ENCODE measurements at places on chromosomes 1 and 21. TPM values are rescaled to one million over a fixed set of nuclear protein-coding genes. Genes with fewer than 3 reads are reported as not detected.

DNA sequence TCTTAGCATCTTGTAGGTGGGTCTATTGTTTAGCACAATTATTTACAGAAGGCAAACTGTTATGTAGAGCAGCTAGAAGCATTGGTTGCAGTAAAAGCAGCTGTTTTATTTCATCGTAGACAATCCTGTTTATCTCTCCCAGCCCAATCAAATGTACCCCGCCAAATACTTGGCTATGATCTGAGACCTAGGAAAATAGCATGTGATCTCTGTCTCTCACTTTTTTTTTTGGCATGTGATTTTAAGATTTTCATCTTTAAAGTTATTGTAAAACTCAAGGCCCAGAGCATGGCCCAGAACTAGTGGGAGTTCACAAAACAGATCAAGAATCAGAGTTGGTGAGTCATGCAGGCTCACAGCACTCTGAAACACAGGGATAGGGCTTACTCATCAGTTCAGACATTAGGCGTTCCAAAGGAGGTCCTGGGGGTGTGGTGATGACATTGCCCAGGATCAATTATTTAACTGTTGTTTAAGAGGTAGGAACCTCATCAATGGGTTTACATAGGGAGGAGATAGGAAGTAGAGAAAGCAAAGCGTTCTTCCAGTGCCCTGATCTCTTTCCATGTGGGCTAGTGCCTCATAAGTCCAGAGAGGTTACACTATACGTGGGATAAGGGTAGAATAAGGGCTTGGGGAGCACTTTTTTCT, 40.2 kb downstream of the TBX19 start:
- DNase-seq = peak; percentile 92

- DNase-seq = no peak
These were observed 8.9 kb downstream of the KCNAB2 start for GRCh38 chr1:6054596-6054995.

Gene BTBD19
- total RNA-seq = 0.77 TPM

DNA sequence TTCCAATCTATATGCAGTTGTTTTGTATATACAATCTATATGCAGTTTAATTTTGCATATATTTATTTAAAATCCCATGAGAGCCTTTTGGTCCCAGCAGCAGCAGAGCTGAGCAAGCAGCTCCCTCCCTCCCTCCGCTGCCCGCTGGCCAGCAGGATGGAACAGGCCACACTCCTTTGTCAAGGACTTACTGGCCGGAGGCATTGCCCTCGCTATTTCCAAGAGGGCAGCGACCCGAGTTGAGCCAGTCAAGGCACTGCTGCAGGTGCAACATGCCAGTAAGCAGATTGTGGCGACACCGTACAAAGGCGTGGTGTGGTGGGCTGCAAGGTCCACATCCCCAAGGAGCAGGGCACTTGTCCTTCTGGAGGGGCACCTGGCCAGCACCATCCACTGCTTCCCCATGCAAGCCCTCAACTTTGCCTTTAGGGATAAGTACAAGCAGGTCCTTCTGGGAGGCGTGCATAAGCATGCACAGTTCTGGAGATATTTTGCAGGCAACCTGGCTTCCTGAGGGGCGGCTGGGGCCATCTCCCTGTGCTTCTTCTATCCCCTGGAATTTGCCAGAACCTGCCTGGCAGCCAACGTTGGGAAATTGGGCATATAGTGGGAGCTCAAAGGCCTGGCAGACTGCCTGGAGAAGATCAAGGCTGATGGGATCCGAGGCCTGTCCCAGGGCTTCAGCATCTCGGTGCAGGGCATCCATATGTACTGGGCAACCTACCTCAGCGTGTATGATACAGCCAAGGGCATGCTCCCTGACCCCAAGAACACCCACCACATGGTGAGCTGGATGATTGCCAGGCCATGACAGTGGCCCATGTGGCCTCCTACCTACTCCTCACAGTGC, 92.2 kb downstream of the OSBPL9 start:
- no peak for DNase-seq

DNA sequence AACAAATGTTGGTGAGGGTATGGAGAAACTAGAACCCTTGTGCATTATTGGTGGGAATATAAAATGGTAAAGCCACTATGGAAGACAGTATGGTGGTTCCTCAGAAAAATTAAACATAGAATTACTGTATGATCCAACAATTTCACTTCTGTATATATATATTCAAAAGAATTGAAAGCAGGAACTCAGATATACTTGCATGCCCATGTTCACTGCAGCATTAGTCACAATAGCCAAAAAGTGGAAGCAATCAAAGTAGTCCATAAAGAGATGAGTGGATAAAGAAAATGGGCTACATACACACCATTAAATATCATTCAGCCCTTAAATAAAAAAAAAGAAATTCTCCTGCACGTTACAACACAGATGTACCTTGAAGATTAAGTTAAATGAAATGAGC, 34.1 kb downstream of the ABL2 start:
- DNase-seq = no peak

DNA sequence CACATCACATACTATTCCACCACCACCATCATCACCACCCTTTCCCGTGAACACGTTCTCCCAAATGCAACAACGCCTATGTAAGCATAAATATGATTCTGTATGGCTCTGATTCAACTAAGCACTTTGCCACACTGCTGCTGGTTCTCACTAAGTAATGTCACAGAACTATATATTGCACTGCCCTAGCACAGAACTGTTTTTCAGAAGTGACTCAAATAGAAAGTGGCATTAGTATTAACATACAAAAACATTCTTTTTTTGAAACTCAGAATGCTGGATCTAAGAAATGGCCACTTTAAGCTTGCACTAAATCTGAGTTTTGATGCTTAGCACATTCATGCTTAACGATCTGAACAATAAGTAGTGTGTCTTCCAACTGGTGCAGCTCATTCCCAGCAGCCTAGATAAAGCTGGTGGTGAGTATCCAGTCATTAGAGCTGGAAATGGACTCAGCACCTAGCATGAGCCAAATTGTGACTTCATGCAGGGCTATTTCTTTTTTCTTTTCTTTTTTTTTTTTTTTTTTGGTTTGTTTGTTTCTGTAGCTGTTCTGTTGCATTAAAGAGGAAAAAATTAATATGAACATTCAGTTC, 46.2 kb upstream of the ZC3H11B start:
- no peak for DNase-seq

Gene ADAMTS5
- 0.26 TPM for total RNA-seq

Gene OR2L3
- not detected for total RNA-seq

GRCh38 chr21:27421654-27422053, 454.8 kb upstream of the ADAMTS5 start:
- no peak for DNase-seq

Gene DTL
- total RNA-seq = 0.26 TPM

DNA sequence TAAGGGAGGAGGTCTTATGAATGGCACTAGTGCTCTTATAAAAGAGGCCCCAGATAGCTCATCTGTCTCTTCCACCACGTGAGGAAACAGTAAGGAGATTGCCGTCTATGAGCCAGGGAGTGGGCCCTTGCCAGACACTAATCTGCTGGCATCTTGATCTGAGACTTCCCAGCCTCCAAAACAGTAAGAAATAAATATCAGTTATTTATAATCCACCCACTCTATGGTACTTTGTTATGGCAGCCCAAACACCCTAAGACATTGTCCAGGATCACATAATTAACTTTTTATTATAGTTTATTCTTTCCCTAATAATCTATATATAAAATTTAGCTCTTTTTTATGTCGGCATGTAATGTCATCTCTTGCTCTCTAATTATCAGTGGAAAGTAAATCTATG, 144.0 kb upstream of the IRF2BP2 start:
- no peak for DNase-seq

Gene RGSL1
- total RNA-seq = not detected

Gene SLC37A1
- total RNA-seq = 15.1 TPM

DNA sequence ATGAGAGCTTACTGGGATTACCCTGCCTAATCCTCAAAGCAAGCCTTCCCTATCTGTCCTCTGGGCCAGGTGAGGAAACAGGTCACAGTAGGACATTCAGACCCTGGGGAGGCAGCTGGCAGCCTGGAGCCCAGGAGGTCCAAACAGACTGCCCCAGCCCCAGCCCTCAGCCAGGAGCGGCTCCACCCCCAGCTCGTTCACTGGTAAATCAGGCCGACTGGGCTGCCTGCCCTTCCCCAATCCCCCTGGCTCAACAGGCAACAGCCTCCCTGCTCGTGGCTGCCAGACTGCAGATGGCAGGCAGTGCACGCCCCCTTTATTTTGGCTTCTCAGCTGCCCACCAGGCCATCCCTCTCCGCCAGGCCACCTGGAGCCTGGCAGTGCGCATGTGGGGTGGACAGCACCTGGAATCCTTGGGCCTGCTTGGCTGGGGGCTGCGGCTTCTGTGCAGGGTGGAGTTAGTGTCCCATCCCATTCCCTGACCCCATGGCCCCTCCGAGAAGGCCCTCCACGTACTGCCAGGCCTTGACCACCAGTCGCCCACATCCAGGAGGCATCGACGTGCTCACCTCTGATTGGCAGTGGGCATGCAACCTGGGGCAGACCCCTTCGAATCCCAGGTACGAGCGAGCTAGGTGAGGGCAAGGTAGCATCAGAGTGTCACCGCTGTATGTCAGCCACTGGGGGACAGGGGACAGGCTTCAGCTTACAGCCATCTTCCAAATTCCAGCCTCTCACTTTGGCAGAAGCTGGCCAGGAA, 11.2 kb upstream of the ZNF670 start:
- no peak for DNase-seq

DNA sequence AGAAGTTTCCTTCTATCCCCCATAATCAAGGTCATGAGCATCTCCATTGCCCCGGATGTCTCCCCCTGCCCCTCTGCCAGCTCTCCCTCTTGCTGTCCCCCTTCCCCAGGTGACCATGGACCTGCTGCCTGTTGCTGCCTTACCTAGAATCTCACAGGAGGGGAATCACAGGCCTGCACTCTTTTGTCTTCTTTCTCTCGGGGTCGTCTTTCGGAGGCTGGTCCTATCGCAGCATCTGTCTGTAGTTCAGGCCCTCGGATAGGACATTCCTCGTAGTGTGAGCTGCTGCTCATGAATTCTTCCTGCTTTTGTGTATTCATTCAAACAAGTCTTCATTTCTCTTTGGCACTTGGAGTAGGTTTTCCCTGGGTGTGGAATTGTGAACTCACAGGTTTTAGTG, 39.9 kb upstream of the ACTRT2 start:
- DNase-seq = no peak

DNA sequence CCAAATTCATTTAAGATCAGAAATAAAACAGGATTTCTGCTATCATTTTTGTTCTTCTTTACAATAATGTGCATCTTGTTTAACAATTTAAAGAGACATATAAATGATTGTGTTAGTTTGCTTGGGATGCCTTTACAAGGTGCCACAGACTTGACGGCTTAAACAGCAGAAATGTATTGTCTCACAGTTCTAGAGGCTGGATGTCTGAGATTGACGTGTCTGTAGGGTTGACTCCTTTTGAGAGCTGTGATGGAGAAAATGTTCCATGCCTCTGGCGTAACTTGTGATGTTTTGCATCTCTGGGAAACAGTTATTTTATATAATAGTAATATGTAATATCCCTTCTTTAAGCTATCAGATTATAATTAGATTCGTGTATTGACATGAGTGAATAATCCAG, 1091.6 kb upstream of the PRMT6 start:
- no peak for DNase-seq

Measured in bronchial epithelial cell (primary cell).